ENCODE measurements at places on chromosomes 3 and 15.

- DNase-seq, result peak; percentile 66
Observed at GRCh38 chr3:48400824-48401433, 28.9 kb downstream of the FBXW12 start.

DNA sequence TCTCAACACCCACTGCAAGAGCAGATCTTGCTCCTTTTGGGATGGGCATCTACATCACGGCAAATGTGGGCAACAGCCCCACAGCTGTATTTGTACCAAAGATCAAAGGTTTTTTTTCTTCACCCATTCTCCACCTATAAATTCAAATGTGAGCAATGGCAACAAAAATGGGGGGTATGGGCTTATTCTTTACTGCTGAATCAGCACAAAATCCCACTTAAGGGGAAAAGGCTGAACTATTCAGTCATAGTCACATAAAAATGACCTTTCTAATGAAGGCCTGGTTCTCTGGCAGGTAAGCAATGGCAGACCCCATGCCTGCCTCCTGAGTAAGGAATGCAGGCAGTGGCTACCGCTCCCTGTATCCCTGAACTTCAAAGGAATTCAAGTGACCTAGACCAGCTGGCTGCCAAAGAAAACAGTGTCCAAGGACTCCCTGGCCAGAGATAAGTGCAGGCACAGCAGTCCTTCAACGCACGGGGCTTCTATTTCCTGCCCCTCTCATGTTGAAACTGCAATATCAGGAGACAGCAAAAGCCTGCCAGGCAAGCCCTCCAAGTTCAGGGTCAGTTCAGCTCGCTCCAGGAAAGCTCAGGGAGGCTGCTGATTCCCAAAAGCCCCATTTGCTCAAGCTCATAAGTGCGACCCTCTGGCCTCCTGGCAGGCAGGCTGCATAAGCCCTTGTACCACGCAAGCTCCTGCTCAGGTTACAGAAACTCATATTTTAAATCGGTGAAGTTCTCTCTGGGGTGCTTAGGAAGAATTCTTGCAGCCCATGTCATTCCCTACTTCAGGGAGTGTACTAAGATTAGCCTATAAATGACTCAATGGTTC, 134.1 kb downstream of the PDZRN3 start:
- no peak for DNase-seq

DNA sequence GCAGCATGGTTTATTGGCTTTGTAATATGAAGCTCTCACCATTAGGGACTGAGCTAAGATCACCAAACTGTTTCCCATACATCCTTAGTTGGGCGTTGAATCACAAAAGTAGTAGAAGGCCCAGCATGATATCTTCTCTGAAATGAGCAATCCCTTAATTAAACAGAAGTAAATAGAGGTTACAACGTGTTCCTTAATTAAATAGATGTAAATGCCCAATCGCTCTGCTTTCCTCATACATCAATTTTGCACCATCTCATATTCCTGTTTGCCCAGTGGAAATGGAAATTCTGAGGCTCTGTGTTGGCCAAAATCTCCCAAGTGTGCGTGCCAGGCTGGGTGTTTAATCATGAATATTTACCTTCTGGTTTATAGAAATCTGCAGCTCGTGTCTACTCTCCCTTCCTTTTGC, 107.4 kb upstream of the FOXB1 start:
- DNase-seq, result no peak

DNA sequence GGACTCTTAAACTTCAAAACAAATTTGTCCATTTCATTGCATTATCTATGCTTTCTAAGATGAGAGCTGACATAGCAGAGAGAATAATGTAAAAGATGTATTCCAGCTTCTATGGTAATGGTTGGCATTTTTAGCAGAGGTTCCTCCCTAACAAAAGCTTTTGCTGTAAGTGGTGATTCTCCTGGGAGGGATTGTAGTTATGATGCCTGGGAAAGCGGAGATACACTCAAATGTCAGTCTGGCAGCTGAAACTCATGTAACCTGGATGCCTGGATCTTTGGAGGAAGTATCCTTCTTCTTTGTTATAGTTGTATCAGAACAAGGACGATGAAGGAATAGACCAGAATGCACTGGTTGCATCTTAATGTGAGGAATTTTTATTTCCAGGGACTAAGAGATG, 7.5 kb downstream of the CHL1 start:
- no peak for DNase-seq

- no peak for DNase-seq
Observed at GRCh38 chr3:140754936-140755335, 77.1 kb downstream of the TRIM42 start.

Data from naive thymus-derived CD4-positive, alpha-beta T cell (primary cell).